ENCODE measurements at places on chromosomes 1 and 21.

DNA sequence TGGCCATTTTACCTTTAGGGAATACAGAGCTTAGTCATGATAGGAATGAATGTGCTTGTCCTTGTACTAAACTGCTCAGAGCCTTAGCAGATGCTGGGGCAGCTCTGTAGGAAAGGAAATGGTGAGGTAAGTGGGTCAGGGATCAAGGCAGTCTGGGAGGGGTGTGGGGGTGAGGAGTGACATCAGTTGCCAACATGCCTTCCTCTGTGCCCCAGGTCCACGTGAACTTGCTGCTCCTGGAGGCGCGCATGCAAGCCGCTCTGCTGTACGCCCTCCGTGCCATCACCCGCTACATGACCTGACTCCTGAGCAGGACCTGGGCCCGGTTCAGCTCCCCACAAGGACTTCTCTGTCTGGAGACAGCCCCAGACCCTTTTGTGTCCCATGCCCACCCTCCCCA is 21.2 kb downstream of the SESN2 start:
- no peak for DNase-seq

- no peak for DNase-seq
These were observed 150.7 kb upstream of the ZNF644 start for GRCh38 chr1:91172541-91172940.

DNA sequence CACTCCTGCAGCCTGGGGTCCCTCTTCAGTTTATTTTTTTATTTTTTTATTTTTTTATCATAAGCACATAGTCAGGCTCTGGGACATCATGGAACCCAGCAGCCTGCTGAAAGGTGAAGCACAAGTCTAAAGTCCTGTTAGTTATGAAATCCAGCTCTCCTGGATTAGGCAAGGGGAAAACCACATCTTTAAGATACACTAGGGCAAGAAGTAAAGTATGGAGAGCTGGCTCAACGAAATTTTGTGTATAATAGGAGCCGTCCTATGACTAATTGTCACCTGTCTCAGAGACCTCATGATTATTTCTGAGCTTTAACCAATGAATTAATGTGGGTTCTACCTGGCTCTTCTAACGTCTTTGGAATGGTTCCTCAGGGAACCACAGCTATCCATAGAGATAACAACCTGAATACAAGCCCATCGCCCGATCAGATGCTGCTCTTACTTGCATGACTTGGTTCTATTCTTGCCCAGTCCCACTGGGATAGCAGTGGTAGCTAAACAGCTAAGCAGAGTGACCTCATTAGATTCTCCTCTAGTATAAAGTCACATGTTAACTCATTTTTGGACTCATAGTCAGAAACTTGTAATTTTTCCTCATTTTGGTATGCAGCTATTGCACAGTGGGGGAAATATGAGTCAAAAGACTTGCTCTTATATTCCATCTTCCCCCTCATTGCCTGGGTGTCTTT is 122.7 kb downstream of the LMO4 start:
- DNase-seq: no peak

- no peak for DNase-seq
These were observed 117.0 kb downstream of the CLEC20A start for GRCh38 chr1:178379807-178380206.
